Pancreas (tissue), 10 donors: ENCODE measurements at places on chromosomes 16 and 17. TPM values are rescaled to one million over a fixed set of nuclear protein-coding genes. Genes with fewer than 3 reads are reported as not detected.

Gene CD300A
- polyA plus RNA-seq = 1.3 TPM

Gene SPPL2C
- polyA plus RNA-seq = not detected

Gene C16orf54
- polyA plus RNA-seq = 0.26 TPM

Gene OTOA
- polyA plus RNA-seq = not detected

Gene CD7
- 0.70 TPM for polyA plus RNA-seq

Gene TVP23A
- polyA plus RNA-seq = 0.05 TPM

Gene SULT1A4
- polyA plus RNA-seq = 9.8 TPM
